Mesothelial cell of epicardium (in vitro differentiated cells): ENCODE measurements at places on chromosomes 6 and 20. TPM values are rescaled to one million over a fixed set of nuclear protein-coding genes. Genes with fewer than 3 reads are reported as not detected.
A peak's percentile ranks its signal among the peaks of the same experiment; 100 is the strongest.

The NNAT gene
- total RNA-seq, result 18.5 to 19.4 TPM (median 19.3 TPM) in 3 replicates

The LTA gene
- total RNA-seq, result 0.16 to 0.18 TPM in 2 of 3 replicates, not detected in the other

The TGM3 gene
- total RNA-seq, result 0.11 to 0.24 TPM (median 0.13 TPM) in 3 replicates

The CLDN20 gene
- total RNA-seq, result not detected in 3 replicates

The PPARD gene
- total RNA-seq, result 19.5 to 21.7 TPM (median 20.8 TPM) in 3 replicates

The AVP gene
- total RNA-seq, result not detected in 3 replicates

The HSPA1L gene
- total RNA-seq, result 1.7 to 2.2 TPM (median 2.1 TPM) in 3 replicates

The ULBP3 gene
- 4.3 to 6.4 TPM (median 5.4 TPM) in 3 replicates for total RNA-seq

The SLC4A11 gene
- total RNA-seq, result 1.0 to 2.5 TPM (median 1.9 TPM) in 3 replicates

The RSPH9 gene
- 0.80 to 0.88 TPM (median 0.82 TPM) in 3 replicates for total RNA-seq

The CEP162 gene
- total RNA-seq, result 14.9 to 15.7 TPM (median 15.0 TPM) in 3 replicates

- H3K27ac ChIP-seq, result no peak overlapping the region
- DNase-seq, result no peak
- no peaks in the 10 kb centered on the region for H3K4me1 ChIP-seq
- H3K36me3 ChIP-seq, result peaks cover 2% of the 10 kb centered on the region
Measured at GRCh38 chr20:24411003-24411833, 58.2 kb upstream of the SYNDIG1 start.

- no peaks in the 10 kb centered on the region for H3K36me3 ChIP-seq
- peak overlapping the region; percentile 91 for H3K4me3 ChIP-seq
- no peak for DNase-seq
- peaks cover 24% of the 10 kb centered on the region for H3K4me1 ChIP-seq
- peak overlapping the region; percentile 87 for H3K27ac ChIP-seq
Measured at GRCh38 chr6:18386298-18386976, 713 bp upstream of the RNF144B start.

- H3K36me3 ChIP-seq, result no peaks in the 10 kb centered on the region
- H3K4me3 ChIP-seq, result no peak overlapping the region
- DNase-seq, result no peak
- H3K27me3 ChIP-seq, result peaks cover 55% of the 10 kb centered on the region
Measured at GRCh38 chr6:39075010-39075686, 26.6 kb downstream of the GLP1R start.

- H3K27ac ChIP-seq, result no peak overlapping the region
- H3K27me3 ChIP-seq, result peaks cover 35% of the 10 kb centered on the region
- H3K4me3 ChIP-seq, result no peak overlapping the region
- H3K4me1 ChIP-seq, result peaks cover 11% of the 10 kb centered on the region
Measured at GRCh38 chr6:37653933-37654565, 43.6 kb downstream of the MDGA1 start.

DNA sequence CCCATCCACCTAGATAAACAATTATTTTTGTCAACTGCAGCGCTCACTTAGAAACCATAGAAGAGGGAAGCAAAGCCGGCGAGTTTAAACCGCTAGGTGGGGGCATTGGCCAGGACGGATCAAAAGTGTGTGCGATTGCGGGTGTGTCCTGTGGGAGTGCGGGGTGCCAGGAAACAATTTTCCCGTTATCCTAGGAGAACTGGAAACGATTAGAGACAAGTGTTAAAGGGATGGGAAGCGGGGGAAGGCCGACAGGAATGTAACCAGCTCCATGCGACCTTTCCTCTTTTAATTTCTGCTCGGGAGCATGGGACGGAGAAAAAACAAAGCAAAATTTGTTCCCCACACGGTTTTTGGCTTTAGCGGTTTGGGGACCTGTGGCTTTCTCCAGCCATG lies 2.8 kb upstream of the HTR1B start:
- peak overlapping the region; percentile 51 for H3K27ac ChIP-seq
- H3K36me3 ChIP-seq, result no peaks in the 10 kb centered on the region
- peaks cover 37% of the 10 kb centered on the region for H3K4me1 ChIP-seq
- peaks cover 78% of the 10 kb centered on the region for H3K27me3 ChIP-seq
- H3K4me3 ChIP-seq, result peak overlapping the region; percentile 89

- no peaks in the 10 kb centered on the region for H3K27me3 ChIP-seq
- peaks cover 28% of the 10 kb centered on the region for H3K36me3 ChIP-seq
Measured at GRCh38 chr6:42627044-42627443, 63.2 kb downstream of the UBR2 start.

DNA sequence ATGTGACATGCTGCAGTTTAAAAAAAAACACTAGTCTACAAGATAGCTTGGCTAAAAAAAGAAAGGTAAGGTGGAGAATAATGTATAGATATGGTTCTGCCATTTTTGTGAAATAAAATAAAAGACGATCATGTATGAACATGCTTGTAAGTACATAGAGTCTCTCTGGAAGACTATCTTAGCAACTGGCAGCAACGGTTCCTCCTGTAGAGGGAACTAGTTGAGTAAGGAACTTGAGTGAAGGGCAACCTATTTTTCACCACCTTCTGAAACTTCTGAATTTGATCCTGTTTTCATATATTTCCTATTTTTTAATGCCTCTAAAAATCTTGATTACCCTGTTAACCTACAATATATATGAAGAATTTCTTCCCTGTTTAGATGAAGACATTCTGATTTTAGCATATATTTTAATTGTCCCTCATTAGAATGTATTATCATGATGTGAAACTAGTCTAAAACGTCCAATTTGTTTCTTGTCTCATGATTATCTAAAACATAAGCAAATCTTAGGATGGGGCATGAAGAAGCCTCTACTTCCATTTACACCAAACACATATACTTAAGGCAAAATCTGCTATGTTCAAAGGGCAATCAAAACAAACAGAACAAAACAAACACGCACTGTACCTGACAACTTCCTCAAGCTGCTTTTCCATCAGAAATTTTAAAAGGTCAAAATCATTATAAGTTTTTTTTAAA lies 202.5 kb downstream of the ISM1 start:
- H3K4me1 ChIP-seq, result peaks cover 23% of the 10 kb centered on the region
- no peaks in the 10 kb centered on the region for H3K36me3 ChIP-seq
- DNase-seq, result no peak
- no peak overlapping the region for H3K27ac ChIP-seq

GRCh38 chr6:9851541-9852380 lies 563.1 kb downstream of the TFAP2A start:
- DNase-seq, result no peak
- H3K4me1 ChIP-seq, result no peaks in the 10 kb centered on the region
- no peak overlapping the region for H3K4me3 ChIP-seq

DNA sequence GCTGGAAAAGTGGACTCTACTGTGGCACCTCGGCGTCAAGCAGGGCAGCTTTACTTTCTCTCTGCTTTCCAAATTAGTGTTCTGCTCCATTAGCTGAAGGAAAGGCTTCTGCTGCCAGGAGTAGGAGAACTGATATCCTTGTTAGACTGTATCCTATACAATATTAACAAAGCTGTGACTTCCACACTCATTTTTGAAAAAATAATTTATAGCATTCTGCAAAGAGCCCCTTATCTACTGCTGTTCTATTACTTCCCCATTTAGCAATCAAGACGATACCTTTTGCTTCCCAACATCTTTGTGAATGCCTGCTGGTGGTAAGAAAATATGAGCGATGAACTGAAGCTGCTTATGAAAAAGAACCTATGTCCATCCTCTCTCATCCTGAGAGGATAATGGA lies 151.1 kb downstream of the UBE3D start:
- H3K36me3 ChIP-seq, result peaks cover 15% of the 10 kb centered on the region
- H3K4me1 ChIP-seq, result peaks cover 12% of the 10 kb centered on the region
- no peaks in the 10 kb centered on the region for H3K27me3 ChIP-seq
- no peak overlapping the region for H3K4me3 ChIP-seq
- no peak for DNase-seq

DNA sequence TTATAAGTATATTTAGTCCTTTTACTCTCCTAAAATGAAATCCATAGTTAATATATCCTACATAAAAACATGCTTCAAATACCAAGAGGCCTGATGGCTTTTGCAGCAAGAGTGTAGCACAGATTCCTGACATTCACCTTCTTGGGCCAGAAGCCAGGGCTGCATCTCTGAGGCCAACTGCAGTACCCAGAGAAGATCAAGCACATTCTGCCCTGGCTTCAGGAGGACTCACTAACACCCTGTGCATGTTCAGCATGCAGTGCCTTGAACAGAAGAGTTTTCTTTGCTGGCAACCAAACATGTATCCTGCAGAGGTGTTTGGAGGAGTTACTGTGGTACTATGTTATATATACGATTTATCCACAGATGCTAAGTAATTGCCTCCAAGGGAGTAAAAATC lies 90.3 kb downstream of the FHL5 start:
- H3K4me1 ChIP-seq, result no peaks in the 10 kb centered on the region
- H3K4me3 ChIP-seq, result no peak overlapping the region
- no peaks in the 10 kb centered on the region for H3K36me3 ChIP-seq
- no peak for DNase-seq
- H3K27me3 ChIP-seq, result peaks cover 15% of the 10 kb centered on the region

GRCh38 chr6:112216662-112217551 lies 37.5 kb downstream of the LAMA4 start:
- peaks cover under 1% of the 10 kb centered on the region for H3K27me3 ChIP-seq
- H3K36me3 ChIP-seq, result peaks cover under 1% of the 10 kb centered on the region
- peak overlapping the region; percentile 41 for H3K27ac ChIP-seq
- H3K4me3 ChIP-seq, result no peak overlapping the region
- DNase-seq, result no peak

- peaks cover 32% of the 10 kb centered on the region for H3K27me3 ChIP-seq
- H3K4me1 ChIP-seq, result no peaks in the 10 kb centered on the region
- no peak overlapping the region for H3K27ac ChIP-seq
- no peaks in the 10 kb centered on the region for H3K36me3 ChIP-seq
- H3K4me3 ChIP-seq, result no peak overlapping the region
Measured at GRCh38 chr6:40640599-40641227, 53.5 kb upstream of the LRFN2 start.

DNA sequence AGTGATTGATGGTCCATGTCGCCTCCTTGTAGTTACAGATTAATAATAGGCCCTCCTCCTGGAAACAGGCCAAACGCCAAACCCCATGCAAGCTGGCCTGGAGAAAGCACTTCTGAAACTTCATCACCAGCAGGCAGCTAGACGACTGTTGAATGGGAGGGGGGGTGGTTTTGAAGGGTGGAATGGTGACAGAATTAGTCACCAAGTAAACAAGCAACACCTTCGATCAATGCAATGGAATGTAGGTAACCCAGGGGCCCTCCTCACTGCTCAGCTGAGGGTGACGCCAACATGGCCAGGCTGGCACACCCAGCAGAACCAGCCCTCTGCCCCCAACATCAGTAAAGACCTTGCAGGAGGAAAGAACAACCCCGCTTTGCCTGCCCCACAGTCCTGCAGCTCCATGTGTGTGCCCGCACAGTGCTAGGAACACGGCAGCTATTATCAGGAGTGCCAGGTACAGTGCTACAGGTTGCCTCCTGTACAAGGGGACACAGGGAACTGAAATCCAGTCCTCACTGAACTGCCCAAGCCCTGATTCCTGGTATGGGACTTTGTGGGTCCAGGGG lies 2.7 kb downstream of the BCAS1 start:
- H3K27me3 ChIP-seq, result peaks cover 7% of the 10 kb centered on the region
- peak; percentile 51 for DNase-seq
- H3K4me3 ChIP-seq, result no peak overlapping the region

GRCh38 chr6:82779041-82779440 lies 286.6 kb downstream of the UBE3D start:
- DNase-seq, result no peak
- no peak overlapping the region for H3K4me3 ChIP-seq
- H3K36me3 ChIP-seq, result no peaks in the 10 kb centered on the region

DNA sequence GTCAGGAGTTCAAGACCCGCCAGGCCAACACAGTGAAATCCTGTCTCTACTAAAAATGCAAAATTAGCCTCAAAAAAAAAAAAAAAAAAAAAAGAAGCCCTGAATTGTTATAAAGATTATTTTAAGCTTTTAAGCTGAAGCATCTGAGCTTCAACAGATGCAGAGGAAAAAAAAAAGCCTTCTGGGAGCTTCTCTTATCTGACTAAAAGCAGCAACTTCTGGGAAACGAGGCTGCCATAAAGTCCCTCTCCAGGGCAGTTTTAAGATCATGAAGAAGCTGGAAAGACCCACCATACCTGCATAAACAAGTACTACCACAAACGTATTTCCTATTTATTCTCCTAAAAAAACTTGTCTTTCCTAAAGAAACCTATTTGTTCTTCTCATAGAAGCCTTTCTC lies 3.6 kb downstream of the SERINC3 start:
- peaks cover 5% of the 10 kb centered on the region for H3K36me3 ChIP-seq
- peaks cover 36% of the 10 kb centered on the region for H3K4me1 ChIP-seq
- no peak for DNase-seq
- peak overlapping the region; percentile 64 for H3K27ac ChIP-seq
- H3K4me3 ChIP-seq, result no peak overlapping the region

GRCh38 chr20:36847009-36847709 lies 28.8 kb upstream of the TLDC2 start:
- no peak overlapping the region for H3K4me3 ChIP-seq
- no peaks in the 10 kb centered on the region for H3K27me3 ChIP-seq
- DNase-seq, result no peak
- H3K27ac ChIP-seq, result peak overlapping the region; percentile 13
- peaks cover 5% of the 10 kb centered on the region for H3K4me1 ChIP-seq

GRCh38 chr6:1389369-1390132 lies at the start of gene FOXF2:
TSS of gene FOXF2 (plus strand) at chr6:1389576. CDS start at chr6:1389948, 372 bp downstream.
- peak within 1 kb of the TSS; percentile 65 for H3K4me3 ChIP-seq
- no peak for DNase-seq
- peak within 1 kb of the TSS; percentile 30 for H3K27ac ChIP-seq

GRCh38 chr6:26331218-26332073 lies 33.6 kb upstream of the BTN3A2 start:
- DNase-seq, result no peak
- no peak overlapping the region for H3K27ac ChIP-seq
- peaks cover 65% of the 10 kb centered on the region for H3K27me3 ChIP-seq
- H3K36me3 ChIP-seq, result no peaks in the 10 kb centered on the region
